Astrocyte of the cerebellum (primary cell): ENCODE measurements at places on chromosomes 1 and 21.
A peak's percentile ranks its signal among the peaks of the same experiment; 100 is the strongest.

DNA sequence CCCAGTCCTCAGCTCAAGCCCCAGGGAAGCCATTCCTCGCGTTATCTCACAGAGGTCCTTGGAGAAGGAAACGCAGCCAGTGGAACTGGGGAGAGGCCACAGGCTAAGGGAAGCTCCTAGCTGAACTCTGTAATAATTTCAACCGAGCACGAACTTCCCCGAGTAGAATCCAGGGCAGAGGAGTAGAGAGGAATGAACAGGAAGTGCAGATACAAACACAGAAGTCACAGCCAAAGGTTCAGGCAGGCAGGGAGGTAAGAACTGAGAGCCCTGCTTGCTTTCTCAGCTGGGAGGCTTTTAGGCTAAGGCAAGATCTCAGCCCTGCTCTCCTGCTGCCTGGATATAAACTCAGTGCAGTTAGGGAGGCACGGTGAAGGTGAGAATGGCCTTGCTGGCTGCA, 23.7 kb downstream of the WARS2 start:
- DNase-seq, result no peak

- DNase-seq, result peak; percentile 13
Measured at GRCh38 chr21:44454747-44455523, at the start of gene LRRC3. Gene LRRC3 (plus strand): TSS chr21:44455510. CDS start chr21:44456645, 1,135 bp downstream.

DNA sequence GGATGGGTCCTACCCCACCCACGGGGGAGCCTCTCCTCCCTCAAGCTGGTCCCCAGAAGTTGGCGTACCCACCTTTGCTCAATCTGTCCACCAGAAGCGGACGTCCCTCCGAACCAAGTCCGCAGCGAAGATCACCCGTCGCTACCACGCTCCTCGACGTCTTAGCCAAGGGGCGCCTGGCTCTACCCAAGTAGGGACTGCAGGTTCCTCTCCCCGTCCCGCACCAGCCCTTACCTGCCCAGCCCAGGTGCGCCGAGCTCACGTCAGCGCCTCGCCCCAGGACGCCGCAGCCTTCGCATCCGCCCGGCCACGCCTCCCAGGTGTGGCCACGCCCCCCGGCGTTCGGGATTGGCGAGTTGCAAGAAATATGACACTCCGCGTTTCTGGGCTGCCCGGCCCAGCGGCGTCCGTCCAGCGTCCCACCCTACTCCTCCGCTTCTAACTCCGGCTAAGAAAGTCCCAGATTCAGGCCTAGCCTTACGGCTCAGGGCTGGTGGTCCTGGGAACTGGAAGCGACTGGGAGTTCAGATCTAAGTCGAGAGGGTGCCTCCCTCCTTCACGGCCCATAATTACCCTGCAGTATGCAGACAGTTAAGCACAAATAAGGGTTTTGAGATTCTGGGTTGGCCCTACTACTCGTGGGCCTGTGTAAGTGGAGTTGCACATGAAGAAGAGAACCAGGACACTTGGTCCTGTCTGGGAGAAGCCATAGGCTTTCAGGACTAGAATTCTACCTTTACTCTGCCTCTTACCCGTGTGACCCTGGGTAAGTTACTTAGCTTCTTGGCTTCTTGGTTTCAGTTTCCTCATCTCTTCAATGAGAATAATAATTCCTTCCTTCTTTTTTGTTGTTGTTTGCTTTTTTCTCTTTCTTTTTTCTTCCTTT, at the start of gene IRF6:
IRF6 (minus strand) TSS at position 268 of the 886 bp plus-strand sequence. CDS start 4,729 bp downstream, outside the sequence.
- peak; percentile 23 for DNase-seq

- no peak for DNase-seq
Measured at GRCh38 chr1:213651077-213651476, 336.7 kb upstream of the PROX1 start.

DNA sequence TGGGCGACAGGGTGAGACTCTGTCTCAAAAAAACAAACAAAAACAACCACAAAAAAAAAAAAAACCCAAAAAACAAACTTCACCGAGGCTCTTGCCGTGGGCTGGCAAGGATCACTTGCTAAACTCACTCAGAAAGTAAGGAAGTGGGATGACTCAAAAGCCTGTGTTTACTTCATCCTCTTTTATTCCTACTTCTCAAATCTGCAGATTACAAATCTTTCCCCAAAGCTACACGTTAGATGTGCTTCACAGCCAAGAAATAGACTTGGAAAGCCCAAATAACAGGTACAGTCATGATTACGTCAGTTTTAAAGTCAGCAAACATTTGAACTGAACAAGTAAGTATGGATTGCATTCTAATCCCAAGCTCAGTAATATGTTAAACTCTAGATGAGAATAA, 359.3 kb downstream of the ADGRL2 start:
- DNase-seq, result peak; percentile 38

DNA sequence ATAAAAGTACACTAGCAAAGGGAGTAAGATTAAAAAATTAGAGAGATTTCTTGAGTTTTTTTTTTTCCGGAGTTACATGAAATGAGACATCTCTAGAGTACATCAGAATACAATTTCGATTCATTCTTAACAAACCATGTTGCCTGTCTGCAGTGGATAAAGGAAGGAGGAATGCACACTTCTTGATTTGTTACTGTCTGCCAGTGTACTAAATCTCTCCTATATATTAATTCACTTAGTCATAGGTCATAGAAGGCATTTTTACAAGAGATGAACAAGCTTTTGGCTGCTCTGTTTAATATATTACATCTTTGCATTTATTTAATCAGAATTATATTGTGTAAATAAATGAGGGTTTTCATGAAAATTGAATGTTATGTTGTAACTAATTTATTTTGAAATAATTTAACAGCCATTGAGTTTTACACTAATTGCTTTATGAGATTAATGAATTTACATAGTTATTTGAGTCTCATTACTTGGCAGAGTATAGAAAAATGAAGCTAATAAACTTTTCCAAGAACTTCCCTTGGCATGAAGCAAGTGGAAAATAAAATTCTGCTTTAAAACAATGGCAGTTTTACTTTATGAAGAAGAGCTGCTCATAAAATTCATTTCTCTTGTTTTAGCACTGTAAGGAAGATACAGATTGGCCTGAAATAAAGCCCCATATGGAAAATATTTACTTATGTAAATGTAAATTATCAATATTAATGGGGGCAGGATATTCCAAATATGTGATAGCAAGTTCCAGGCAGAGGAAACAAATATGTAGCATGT, 1284.7 kb downstream of the BRINP3 start:
- DNase-seq, result no peak

DNA sequence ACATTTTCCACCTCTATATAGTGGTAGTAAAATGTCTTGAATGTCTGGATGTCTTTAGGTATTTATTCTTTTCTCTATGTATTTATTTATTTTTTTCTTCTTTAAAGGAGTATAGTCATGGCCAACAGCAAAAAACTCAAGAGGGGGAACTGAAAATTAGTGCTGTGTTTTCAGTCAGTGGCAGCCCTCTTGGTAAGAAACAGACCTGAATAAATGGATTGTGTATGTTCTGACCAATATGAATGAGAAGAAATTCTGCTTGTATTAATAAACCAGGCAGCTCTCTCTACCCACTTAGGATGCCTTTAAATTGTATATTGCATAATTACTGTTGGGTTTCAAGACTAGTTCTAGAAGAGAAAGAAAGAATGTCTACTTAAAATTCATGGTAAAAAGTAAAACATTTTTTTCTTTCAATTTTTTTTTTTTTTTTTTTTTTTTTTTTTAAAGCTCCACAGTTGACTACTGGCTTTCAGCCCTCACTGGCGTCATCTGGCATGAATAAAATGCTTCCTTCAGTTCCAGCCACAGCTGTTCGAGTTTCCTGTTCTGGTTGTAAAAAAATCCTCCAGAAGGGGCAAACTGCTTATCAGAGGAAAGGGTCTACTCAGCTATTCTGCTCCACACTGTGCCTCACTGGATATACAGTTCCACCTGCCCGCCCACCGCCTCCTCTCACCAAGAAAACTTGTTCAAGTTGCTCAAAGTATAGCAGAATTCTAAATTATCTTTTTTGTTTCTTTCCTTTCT, 101.6 kb downstream of the ZMYM4 start:
- peak; percentile 86 for DNase-seq

GRCh38 chr21:43981871-43982210, 30.3 kb upstream of the TRAPPC10 start:
- DNase-seq, result no peak

DNA sequence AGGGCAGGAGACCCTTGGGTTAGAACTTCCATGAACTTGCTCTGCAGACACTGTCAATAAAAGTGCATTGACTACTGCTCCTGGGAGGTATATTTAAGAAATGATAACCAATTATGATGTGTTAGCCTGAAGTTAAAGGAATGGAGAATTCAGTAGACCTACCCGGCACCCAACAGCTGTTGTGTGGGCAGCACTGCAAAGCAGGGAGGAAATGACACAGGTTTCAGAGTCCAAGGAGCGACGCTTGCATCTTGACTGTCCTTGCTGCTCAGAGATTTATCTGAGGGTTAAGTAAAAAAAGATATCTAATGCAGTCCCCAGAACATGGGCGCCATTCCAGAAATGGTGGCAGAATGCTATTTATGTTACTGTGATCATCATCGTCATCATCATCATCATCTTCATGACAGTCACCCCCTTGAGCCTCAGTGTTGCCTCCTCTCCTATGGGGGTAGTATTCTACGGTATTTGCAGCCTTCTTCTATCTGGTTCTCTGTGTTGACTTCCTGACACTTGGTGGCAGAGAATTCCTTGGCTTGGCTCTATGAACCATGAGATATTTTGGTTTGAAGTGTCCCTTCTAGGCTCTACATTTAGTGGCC, 225.9 kb downstream of the KAZN start:
- no peak for DNase-seq

DNA sequence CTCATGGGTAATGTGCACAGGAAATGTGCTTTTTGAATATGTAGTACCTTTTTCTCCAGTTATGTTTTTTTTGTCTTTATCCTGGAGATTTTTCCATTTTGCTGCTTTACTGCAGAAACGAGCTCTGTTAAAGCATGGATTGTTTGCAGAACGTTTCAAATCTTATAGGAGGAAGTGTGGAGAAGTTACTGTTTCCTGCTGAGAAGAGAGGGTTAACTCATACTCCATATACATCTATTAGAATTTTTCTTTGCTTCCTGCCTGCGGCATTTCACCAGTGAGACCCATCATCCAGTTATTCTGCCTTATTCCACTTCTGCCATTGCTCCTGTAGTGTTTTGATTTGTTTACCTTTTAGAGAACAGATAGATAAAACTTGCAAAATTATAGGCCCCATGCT, 2.0 kb downstream of the RPRD2 start:
- no peak for DNase-seq

- no peak for DNase-seq
Measured at GRCh38 chr1:7389201-7389905, 381.7 kb upstream of the VAMP3 start.

GRCh38 chr1:34610063-34610462, 144.8 kb upstream of the GJB5 start:
- DNase-seq, result no peak

- peak; percentile 48 for DNase-seq
Measured at GRCh38 chr1:35539824-35540261, 17.4 kb downstream of the KIAA0319L start.

DNA sequence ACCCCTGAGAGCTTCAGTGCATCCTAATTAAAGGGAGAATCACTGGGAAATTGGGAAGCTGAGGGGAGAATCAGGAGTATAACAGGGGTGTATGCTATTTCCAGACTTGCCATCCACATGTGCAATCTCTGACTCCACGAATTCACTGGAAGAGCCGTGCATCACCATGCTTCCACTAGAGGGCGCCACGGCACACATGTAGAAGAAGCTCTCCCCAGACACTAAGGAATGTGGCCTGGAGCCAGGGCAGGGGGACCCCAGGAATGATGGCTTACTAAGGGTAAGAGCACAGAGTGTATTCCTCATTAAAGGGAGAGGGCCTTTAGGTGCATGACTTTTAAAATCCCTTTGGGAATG, 81.5 kb downstream of the ABCA4 start:
- no peak for DNase-seq

DNA sequence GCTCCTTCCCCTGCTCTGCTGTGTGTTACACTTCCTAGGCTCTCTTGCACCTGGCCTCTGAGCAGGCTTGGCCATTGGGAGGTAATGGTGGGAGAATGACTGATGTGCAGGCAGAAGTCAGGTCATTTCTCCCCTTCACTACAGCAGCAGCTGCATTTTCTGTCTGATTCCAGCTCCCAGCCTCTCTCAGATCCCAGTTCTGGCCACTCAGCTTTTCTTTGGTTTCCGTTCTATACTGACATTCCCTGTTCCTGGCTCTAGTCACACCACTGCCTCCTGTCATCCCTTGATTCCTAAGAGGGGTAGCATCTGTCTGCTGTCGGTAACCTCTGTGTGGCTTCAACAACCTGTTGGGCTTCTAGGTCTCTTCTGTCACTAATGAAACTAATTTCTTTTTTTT, 127.7 kb upstream of the HOOK1 start:
- DNase-seq, result no peak

DNA sequence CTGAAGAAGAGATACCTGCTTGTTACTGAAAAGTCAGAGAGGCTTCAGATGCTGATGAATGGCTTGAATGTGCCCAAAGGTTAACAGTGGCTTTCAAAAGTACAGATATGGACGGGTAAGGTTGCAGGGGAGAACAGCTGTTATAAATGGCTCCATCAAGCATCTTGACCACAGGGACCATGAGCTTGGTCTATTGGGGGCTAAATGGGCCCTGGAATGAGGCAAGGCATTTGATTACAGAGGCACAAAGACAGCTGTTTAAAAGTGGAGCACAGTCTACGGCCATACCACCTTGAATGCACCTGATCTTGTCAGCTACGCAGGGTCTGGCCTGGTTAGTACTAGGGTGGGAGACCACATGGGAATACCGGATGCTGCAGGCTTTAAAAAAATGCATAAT, 48.3 kb downstream of the C1orf198 start:
- DNase-seq, result no peak

- no peak for DNase-seq
Measured at GRCh38 chr1:117275055-117275454, 64.3 kb upstream of the VTCN1 start.
